ENCODE measurements at places on chromosomes 3 and 15.

DNA sequence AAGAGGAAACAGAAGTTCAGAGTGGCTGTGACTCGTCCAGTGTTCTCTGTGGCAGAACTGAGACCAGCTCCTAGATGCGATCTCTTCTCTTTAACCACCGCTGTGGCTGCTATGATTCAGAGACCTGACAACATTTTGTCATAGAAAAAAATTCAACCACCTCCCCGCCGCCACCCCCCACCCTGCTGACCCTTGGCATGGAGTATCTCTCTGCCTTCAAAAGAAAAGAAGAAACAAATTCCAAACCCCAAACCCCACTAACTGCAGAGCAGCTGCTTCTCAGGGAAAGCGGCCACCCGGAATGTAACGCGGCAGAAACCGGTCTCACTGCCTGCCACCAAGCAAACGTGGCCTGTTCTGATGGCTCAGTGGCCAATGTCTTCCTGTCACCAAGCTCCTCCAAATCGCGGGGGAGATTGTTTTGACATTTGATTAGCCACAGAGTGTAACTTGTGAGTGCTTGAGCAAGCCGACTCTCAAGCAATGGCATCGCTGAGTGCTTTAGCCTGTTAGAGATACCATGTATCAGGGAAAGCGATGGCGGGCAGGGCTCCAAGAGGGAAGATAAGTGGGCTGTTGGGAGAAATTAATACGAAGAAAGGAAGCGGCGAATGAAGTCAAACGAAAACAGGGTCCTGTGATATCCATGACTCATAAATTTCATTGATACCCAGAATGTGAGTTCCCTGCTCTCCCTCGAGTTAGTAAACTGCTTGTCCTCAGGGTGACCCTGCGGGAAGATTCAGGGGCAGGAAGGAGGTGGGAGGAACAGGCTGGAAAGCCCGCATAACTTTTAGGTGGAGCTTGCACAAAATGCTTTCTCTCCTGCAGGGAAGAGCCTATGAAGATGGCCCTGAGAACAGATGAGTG is 44.8 kb upstream of the TLE3 start:
- DNase-seq = peak; percentile 43

DNA sequence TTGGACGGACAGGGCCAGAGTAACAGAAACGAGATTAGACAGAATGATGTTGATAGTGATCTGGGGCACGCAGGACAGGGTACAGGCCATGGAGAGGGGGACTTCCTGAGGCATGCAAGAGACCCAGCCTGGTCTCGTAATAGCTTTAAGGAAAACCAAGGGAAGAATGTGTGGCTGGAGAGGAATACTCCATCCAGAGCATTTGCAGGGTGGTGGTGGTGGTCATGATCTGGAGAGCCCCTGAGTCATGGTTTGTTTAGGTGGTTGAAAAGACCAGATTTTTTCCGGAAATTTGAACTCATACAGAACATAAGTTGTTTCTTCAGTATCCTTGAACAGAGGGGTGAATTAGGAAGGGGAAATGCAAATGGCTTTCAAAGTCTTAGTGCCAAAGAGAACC is 138.5 kb downstream of the DUT start:
- no peak for DNase-seq

DNA sequence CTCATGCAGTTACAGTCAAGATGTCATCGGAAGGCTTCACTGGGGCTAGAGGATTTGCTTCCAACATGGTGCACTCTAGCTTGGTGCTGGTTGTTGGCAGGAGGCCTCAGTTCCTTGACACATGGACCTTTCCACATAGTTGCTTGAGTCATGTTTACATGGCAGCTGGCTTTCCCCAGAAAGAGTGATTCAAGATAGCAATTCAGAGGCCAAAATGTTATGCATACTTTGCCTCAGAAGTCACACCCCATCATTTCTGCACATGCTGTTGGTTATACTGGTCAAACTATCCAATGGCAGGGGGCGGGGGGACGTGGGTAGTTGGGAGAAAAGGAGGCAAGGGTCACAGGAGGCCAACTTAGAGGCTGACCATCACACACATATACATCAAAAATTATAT is 58.7 kb downstream of the FOXB1 start:
- no peak for DNase-seq

GRCh38 chr3:120684896-120685295 is 2.9 kb upstream of the HGD start:
- DNase-seq = no peak

DNA sequence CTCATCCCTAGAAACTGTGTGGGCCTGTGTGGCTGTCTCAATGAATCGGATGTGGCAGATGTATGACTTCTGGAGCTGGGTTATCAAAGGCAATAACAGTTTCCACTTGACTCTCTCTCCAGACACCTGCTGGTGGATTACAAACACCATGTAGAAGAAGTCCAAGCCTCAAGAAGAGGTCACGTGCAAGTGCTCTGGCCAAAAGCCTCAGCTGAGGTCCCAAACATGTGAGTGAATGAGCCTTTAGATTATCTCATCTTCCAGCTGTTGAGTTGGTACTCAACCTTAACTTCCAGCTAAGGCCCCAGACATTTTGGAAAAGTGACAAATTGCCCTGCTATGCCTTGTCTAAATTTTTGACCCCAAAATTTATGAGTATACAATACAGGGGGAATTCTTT is 42.7 kb upstream of the IL12A start:
- no peak for DNase-seq

- no peak for DNase-seq
Observed at GRCh38 chr3:81308306-81308705, 453.1 kb downstream of the GBE1 start.

DNA sequence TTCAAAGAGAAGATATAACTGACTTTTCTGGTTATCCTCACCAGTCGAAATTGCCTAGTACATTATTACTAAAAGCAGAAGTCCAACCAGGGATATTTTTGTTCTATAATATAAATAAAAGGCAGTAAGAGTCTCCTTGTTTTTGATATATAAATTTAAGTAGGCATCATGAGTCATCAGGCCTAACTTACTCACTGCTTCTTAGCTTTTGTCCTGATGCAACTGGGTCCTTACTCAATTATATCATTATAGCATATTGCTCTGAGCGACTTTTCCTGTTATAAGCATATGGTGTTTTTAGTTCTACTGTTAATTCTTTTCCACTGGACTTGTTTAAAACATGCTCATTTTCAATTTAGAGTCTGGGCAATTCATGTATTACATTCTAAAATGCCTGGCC is 910.1 kb downstream of the MCTP2 start:
- no peak for DNase-seq

GRCh38 chr15:99842071-99842470 is 108.8 kb upstream of the LYSMD4 start:
- DNase-seq = no peak

DNA sequence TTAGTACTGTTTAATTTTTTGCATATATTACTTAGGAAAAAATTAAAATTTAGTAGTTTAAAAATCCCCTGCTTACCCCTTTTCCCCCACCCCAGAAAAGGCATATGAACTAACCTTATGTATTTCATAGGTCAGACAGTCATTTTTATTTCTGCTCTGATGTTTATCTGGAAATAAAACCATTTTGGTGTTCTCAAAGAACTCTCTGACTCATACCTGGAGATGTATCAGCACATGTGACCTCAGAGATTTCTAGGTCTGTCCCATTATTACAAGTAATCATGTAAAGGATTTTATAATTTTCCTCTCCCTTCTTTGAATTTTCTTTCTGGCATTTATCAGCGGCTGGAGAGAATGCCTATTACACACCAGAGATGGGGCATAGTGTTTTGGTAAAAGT is 14.1 kb upstream of the CCR8 start:
- DNase-seq = no peak

- no peak for DNase-seq
Observed at GRCh38 chr15:37638691-37639090, 295.7 kb upstream of the TMCO5A start.

DNA sequence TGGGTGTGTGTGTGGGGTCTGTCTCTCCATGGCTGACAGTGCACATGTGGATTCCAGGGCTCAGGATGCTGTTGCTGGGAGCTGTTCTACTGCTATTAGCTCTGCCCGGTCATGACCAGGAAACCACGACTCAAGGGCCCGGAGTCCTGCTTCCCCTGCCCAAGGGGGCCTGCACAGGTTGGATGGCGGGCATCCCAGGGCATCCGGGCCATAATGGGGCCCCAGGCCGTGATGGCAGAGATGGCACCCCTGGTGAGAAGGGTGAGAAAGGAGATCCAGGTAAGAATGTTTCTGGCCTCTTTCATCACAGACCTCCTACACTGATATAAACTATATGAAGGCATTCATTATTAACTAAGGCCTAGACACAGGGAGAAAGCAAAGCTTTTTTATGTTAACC is 10.5 kb downstream of the ADIPOQ start:
- no peak for DNase-seq

DNA sequence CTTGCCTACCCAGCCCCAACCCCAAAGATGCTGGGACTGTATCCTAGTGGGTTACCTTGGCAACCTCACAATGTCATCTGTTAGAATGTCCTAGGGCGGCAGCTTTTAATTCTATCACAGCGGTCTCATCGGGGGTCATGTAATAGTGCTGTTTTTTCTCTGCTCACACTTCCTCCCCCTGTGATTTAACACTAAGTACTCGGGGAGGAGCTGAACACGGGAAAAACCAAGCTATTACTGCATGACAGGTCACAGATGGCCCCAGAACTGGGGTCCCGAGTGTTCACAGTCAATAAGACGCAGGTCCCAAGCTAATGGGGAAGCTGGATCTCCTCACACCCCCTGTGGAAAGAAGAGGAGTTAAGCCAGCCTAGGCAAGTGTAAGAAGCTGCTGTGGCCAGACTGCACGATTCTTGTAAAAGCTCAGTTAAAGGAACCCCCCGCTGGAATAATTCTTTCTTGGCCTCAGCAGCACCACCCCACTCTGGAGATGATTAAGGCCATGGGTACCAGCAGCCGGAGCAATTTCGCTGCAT is 2.5 kb upstream of the RFTN1 start:
- no peak for DNase-seq

DNA sequence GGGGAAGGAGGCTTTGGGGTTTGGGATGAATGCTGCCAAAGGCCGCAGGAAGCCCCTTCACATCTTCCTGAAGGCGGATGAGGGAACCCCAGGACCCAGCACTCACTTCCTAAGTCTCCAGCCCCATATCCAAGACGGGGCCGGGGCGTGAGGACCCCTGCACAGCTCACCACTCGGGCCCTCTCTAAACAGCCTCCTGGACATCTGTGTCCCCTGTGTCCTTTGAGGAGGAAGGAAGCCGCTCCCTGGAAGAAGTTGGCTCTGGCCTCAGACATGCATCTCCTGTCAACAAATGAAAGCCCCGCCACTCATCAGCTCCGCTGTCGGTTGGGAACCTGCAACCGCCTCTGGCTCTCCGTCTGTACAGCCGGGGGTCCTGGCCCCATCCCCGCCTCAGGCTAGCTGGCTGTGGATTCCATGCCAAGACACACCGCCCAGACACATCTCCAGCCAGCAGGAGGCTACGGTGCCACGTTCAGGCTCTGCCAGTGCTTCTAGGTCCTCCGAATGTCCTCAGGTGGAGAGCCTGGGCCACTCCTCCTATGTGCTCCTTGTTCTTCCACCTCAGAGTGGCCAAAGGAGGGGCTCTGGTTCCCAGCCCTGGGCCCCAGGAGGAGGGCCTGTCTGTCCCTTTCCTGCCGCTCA is 140.0 kb upstream of the MEF2A start:
- DNase-seq = no peak

- DNase-seq = no peak
Observed at GRCh38 chr15:97998307-97999071, 38.0 kb downstream of the ARRDC4 start.

DNA sequence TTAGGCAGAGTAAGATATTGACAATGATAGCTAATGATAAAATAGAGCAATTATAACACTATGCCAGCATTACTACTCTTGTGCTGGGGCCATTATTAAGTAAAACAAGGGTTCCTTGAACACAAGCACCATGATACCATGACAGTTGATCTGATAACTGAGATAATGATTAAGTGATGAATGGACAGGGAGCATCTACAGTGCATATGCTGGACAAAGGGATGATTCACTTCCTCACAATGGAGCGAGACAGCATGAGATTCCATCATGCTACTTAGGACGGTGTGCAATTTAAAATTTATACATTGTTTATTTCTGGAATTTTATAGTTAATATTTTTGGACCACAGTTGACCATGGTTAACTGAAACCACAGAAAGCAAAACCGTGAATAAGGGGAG is 156.6 kb downstream of the FHIT start:
- DNase-seq = no peak

GRCh38 chr3:114179575-114179974 is 723 bp upstream of the DRD3 start:
- no peak for DNase-seq

DNA sequence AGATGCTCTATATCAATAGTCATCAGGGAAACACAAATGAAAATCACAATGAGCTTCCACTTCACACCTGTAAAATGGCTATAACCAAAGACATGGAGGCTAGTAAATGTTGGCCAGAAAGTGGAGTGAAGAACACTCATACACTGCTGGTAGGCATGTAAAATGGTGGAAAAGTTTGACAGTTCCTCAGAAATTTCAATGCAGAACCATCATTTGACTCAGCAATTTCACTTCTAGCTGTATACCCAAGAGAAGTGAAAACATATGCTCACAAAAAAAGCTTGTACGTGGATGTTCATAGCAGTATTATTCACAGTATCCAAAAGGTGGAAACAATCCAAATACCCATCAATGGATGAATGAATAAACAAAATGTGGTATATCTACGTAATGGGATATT is 19.2 kb upstream of the TOP2B start:
- no peak for DNase-seq

DNA sequence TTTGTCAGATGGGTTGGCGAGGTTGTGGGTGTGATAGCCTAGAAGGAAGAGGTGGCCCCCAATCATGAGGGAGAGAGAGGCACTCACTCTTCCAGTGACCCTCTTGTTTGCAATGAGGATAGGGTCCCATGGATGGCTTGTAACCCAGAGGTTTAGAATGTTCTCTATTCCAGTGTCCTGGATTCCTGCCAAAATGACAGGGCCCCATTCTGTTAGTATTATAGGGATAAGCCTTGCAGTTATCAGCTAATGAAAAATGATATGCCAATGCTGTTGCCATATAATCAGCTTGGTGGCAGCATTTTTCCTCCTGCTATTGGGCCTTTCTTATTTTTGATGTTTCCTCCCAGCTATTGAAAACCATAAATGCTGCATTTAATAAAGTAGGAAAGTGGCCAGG is 23.3 kb upstream of the SENP7 start:
- no peak for DNase-seq

- no peak for DNase-seq
Observed at GRCh38 chr3:94184781-94185180, 121.9 kb downstream of the NSUN3 start.

GRCh38 chr15:44711743-44712345 is 527 bp downstream of the B2M start:
- no peak for DNase-seq

DNA sequence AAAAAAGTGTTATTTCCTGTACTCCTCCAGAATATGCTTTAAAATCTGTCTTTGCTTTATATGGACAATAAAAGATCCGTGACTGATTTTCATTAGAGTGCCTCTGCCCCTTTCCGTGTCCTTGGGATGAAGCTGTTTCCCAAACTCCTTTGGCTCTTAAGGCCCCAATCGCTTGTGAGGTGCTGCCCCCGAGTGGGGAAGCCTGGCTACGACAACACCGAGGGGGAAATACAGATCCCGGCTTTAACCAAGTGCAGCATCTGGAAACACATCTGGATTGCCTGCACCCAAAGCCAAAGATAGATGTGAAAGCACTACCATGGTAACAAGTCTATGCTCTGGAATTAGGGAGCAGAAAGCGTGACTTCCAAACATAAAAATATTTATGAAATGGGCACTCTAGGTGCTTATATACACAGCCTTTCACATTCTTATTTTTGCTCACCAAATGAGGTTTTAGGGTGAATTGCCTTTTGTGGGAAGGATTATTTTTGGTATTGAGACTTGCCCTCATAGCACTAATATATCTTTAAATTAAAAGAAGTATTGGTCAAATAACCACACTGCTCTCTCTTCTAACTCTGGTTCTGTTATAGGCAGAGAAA is 40.6 kb upstream of the ADCY5 start:
- DNase-seq = peak; percentile 58
